Liver (tissue), 10 donors: ENCODE measurements at places on chromosomes 5 and 9. TPM values are rescaled to one million over a fixed set of nuclear protein-coding genes. Genes with fewer than 3 reads are reported as not detected.

- DNase-seq, result peak; percentile 30
Measured at GRCh38 chr5:1511651-1512540, 11.9 kb downstream of the LPCAT1 start.

DNA sequence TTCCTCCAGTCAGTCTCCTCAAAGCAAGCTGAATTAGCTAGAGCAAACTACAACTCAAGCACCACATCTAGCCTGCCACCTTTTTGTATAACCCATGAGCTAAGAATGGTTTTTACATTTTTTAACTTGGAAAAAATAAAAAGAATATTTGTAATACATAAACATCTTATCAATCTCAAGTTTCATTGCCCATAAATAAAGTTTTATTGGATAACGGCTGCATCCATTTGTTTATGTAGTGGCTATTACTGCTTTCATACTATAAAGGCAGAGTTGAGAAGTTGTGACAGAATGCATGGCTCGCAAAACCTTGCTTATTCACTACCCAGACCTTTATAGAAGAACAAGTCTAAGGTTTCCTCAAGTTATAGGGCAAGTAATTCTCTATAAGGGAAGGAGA is 95.7 kb downstream of the ELAVL2 start:
- no peak for DNase-seq

GRCh38 chr5:23631302-23632045 is 124.1 kb downstream of the PRDM9 start:
- DNase-seq, result no peak

GRCh38 chr5:138351517-138351916 is 968 bp upstream of the KDM3B start:
- DNase-seq, result no peak

GRCh38 chr5:38323645-38324295 is 65.4 kb downstream of the EGFLAM start:
- DNase-seq, result no peak

DNA sequence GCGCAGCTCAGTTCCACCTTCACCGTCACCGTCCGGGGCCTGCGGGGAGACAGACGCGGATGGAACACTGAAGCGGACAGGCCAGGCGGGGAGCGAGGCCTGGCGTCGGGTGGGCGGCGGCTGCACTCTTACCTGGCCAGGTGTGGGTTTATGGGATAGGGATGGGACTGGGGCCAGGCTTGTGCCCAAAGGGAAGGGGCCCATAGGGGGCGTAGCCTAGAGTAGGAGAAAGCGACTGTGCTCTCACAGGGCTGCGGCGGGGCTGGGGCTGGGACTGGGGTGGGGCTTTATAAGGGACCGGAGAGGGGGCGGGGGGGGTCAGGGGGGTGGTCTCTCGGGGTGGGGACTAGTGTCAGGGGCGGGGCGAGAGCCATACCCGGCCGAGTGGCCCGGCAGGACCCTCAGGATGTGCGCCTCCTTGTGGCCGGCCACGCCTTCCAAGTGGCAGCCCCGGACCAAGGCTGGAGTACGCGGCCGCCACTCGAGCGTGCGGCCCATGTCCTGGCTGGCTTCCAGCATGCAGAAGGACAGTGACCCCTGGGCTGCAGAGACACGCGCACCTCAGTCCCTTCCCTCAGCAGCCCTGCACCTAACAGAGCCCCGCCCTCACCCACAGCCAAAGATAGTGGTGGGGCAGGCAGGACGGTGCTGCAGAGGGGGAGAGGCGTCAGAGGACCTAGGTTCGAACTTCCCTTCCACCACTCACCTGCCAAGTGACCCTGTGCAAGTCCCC is 22.8 kb downstream of the FPGS start:
- peak; percentile 79 for DNase-seq

GRCh38 chr9:130660326-130660682 is 4.1 kb upstream of the PRDM12 start:
- DNase-seq, result no peak

GRCh38 chr5:90957906-90958305 is 399.3 kb downstream of the ADGRV1 start:
- no peak for DNase-seq

DNA sequence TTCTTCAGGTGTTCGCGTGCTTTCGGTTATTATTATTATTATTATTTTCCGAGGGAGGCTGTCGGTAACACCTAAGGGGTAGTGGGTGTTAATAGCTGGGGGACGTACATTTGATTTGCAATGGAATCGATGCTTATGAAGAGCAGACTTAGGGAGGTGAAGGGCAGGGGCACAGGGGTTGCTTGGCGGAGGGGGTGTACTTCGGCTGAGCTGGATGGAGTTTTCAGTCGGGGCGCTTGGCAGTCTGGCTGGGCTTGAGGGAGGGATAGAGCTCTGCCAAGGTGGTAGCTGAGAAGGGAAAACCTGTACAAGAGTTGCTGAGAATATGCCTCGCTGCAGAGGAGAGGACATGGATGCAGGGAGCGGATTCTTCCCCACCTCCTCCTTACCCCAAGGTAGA is 617 bp upstream of the PTPRD start:
- DNase-seq, result no peak

DNA sequence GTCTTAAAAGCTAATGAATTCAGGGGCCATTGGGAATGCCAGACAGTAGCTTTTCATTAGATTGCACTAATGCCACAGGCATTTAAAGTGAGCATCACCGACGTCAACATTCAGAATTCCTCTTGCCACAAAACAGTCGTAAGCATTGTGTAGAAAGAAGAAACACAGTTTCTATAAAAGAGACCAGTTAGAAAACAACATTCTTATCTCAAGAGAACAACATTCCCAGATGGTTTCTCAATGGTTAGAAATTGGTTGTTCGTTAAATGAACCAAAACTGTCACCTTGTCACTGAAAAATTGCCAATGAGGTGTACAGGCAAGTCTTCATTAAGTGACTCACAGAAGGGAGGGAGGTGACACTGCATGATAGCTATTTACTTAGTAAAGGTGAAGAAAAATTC is 401.6 kb upstream of the PRR16 start:
- DNase-seq, result no peak

GRCh38 chr9:135692410-135692809 is 6.9 kb downstream of the SOHLH1 start:
- no peak for DNase-seq

GRCh38 chr9:123642291-123643278 is 286.6 kb downstream of the CRB2 start:
- no peak for DNase-seq

- DNase-seq, result no peak
Measured at GRCh38 chr9:9614607-9615006, 998.2 kb downstream of the PTPRD start.

- DNase-seq, result peak; percentile 66
Measured at GRCh38 chr5:93620487-93621326, 37.7 kb downstream of the NR2F1 start.

DNA sequence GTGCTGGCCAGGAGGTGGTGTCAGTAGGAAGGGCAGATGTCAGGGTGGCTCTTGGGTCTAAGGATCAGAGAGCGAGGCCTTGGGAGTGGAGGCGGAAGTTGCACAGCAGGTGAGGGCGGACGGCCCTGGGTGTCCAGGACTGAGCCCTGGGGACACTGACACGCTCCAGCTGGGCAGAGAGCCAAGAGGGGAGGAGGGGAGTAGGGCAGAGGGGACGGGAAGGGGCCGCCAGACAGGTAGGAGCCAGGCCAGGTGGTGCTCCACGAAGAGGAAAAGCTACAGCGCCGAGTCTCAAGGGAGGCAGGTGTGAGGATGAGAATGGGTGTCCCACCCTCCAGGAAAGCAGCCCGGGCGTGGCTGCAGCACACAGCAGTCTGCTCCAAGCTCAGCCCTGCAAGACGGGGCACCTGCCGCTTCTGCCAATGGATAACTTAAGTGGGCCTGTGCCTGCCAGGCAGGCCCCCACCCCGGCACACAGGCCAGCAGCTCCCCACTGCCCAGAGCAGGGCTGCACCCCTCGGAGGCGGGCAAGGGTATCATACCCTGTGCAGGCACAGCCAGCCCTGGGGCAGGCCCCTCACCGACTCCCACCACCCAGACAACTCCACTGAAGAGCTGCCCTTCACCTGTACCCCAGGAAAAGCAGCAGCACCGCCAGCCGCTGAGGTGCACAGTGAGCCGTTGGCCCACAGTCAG is 4.9 kb downstream of the TPRN start:
- peak; percentile 56 for DNase-seq

DNA sequence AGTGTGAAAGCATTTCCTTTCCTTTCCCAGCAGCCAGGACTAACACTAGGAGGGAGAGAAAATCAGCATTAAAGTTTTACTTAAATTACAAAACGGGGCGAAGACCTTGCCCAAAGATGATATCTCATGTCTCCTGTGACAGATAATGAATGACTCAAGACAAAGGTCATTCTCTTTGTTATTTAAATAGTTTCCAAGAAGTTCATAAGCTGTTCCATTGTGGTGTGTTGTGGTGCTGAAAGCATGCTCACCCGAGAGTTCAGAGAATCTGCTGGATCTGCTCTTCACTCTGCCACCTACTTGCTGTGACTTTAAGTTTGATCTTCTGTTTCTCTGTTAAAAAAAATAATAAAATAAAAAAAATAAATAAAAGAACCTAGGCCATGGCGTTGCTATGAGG is 265.9 kb upstream of the NR4A3 start:
- DNase-seq, result no peak

- no peak for DNase-seq
Measured at GRCh38 chr5:152711801-152712388, 306.8 kb upstream of the NMUR2 start.

DNA sequence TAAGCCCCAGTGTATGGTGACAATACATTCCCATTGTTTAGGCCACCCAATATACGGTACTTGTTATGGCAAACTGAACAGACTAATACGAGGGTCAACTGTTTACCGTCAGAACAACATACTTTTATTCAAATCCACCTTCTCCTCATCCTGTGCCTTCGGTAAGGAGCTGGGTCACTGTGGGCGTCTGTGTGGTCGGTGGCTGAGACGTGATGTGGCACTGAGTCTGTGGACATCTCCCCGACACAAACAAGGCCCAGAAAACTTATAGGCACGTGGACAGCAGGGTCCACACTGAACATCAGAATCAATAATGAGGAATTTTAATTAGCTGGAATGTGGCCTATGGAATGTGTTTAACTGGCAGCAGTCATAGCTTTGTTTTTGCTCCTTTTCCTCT is 154.3 kb upstream of the IRX2 start:
- no peak for DNase-seq

DNA sequence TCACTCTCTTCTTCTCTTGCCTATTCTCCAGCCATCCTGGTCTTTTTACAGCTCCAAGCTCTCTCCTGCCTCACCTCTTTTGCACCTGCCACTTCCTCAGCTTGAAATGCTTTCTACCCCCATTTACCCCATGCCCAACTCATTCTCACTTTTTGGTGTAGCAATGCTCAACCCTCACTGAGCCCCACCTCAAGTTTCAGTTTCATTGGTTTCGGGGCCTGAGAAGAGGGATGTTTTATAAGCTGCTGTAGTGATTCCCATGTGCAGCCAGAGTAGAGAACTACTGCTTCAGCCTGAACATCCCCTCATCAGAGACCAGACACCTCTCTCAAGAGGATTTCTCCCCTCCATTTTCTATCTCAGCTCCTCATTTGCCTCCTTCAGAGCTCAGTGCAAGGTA is 45.2 kb upstream of the FYB1 start:
- DNase-seq, result no peak

- DNase-seq, result no peak
Measured at GRCh38 chr9:108994695-108995094, 18.6 kb downstream of the CTNNAL1 start.

DNA sequence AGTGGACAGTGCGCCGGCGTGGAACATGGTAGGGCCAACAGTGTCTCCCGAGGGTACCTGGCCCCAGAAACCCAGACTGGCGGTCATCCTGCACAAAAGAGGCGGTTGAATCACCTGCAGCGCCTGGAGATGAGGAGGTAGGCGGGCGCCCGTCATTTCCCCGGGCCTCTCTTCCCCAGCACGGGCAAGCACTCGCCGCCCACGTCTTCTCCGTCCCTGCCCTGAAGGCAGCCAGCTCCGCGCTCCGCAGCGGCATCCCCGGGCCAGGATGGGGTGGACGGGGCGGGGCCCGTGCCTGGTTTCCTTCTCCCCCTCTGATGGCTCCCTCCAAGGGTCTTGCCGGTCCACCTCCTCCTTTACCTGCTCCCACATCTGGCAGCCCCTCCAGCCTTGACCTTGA is 27.1 kb upstream of the N4BP3 start:
- DNase-seq, result no peak

DNA sequence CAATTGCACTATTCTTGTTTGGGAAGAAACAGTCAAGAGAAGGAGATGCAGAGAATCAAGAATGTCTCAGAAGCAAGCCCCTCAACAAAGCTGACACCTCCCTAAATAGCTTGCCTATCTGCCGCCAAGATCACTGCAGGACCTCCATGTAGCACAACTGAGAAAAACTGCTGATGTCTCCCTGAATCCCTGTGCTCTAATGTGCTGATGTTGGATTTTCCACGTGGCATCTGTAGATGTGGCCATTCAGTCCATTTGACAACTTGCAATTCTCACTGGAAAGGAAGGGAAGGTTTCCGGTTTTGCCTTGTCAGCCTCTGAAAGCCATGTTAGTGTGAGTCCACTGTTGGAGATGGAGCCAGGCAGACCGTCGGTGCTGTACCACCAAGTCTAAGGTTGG is 374.0 kb downstream of the DIRAS2 start:
- DNase-seq, result no peak

DNA sequence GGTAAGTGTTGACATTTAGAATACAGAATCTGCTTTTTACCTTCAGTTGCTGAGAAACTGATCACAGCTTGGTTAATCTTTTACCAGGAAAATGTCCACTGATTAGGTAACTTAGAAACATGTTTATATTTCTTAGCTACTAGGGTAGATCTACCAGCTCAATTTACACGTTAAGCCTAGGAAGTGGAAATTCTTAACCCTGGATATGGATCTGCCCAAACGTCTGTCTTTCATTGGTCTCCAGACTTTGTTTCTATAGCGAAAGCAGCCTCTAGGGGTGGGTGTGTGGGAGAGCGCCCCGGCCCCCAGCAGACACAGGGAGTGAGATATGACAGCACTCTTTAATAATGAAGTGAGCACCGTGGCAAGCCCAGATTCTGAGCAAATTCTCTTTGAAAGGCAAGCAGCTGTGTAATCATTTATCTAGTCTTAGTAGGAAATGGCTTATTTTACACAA is 141.6 kb upstream of the ZNF608 start:
- peak; percentile 42 for DNase-seq

GRCh38 chr9:10396615-10397014 is 216.2 kb downstream of the PTPRD start:
- DNase-seq, result no peak

DNA sequence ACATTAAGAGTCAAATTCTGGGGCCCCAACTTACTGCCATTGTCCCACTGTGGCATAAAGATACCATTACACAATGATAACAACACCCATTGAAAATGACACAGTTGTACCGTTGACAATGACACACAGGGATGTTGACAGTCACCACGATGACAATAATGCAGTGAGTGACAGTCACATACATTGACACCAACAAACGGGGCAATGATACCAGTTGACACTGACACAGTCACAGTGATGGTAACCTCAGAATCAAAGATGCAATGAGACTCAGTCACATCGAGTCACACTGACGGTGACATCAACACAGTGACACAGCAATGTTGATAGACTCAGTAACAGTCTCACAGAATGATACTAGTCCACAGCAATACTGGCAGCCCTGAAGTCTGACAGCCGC is 16.9 kb downstream of the CNTFR start:
- no peak for DNase-seq

The N4BP3 gene
- 0.28 TPM for total RNA-seq

The ADAMTS6 gene
- total RNA-seq, result 0.92 TPM

The SHOC1 gene
- not detected for total RNA-seq

The SARDH gene
- total RNA-seq, result 291 TPM

The INSL4 gene
- not detected for total RNA-seq

The IL9 gene
- not detected for total RNA-seq

The PRRX2 gene
- total RNA-seq, result not detected

The SLC36A2 gene
- total RNA-seq, result not detected

The ANKRD31 gene
- 0.05 TPM for total RNA-seq

The FBN2 gene
- total RNA-seq, result 0.84 TPM

The SCGB3A2 gene
- not detected for total RNA-seq

The MARCHF3 gene
- total RNA-seq, result 1.6 TPM

The DNAI1 gene
- total RNA-seq, result not detected
